ENCODE measurements at places on chromosomes 11 and 22.

DNA sequence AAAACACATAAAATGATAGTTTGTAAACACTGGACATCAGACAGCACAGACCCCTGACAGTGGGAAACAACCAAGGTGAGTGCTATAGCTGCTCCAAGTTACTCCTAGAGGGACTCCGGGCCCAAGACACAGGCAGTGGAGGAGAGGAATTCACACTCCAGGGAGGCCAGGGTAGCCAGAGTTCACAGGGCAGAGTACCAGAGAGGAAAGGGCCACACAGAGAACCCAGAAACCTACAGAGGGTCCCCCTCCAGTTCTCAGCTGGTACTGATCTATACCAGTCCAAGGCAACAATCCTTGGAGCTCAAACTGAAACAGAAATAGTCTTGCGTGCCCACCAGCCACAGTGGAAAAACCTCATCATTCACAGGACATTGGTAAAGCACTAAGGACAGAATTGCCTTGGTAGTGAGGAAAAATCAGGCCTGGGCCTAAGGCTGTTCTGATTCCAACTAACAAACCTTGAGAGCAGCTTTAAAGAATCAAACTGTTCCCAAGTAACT, 7.6 kb downstream of the VPS37C start:
- DNase-seq = no peak

GRCh38 chr22:44427611-44428470, 70.2 kb downstream of the RTL6 start:
- DNase-seq = peak; percentile 17

- no peak for DNase-seq
Measured at GRCh38 chr11:63698976-63699733, 17.9 kb downstream of the RTN3 start.

DNA sequence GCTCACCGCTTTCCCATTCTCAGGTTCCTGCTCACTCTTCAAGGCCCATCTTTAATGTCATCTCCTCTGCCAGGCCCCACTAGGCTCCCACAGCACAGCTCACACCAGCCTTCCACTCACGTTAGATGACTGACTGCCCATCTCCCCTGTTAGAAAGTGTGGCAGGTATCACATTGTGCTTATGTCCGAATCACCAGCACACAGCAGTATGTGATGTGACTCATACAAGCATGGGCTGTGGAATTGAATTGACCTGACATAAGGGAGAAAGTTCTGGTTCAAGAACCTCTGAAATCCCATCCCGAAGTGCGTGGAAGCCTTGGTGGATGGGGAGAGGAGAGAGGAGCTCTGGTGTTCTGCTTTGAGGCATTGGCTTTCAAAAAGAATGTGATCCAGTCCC, 6.5 kb downstream of the VSTM5 start:
- no peak for DNase-seq

- peak; percentile 59 for DNase-seq
Measured at GRCh38 chr11:46361283-46362155, 14.3 kb downstream of the DGKZ start.

DNA sequence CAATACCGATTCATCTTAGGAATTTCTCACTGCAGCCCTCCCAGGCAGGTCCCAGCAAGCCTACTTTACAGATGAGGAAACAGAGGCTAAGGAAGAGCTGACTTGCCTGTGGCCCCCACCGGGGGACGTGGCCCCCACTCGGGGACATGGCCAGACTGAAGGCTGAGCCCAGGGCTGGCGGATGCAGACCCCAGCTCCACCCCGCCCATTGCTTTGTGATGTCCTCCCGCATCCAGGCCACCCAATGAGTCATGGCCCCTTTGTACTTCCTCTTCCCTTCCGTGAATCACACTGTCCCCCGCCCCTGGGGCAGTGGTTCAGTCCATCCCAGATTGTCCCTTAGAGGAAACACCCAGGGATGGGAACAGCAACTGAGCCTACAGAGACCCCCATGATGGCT, 116.0 kb upstream of the ANO1 start:
- DNase-seq = no peak

DNA sequence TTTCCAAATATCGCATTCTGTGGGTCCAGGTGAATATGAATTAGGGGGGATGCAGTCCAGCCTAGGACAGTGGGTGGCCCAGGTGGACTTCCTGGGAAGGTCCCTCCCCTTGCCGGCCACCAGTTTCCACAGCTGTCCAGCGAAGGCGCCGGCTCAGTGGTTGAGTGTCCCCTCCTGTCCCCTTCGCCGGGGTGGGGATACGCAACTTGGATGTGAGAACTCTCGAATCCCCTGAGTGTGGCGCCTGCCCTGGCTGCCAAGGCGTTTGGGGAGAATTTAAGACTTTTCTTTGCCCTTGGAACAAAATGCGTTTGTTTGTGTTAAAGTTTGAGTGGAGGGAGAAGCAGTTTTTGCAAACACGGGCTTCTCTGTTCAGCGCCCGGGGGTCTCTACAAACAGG, 123.7 kb downstream of the KCNQ1OT1 start:
- DNase-seq = no peak

- no peak for DNase-seq
Measured at GRCh38 chr11:116409238-116409637, 363.5 kb downstream of the BUD13 start.

GRCh38 chr11:79119491-79120284, 321.1 kb downstream of the TENM4 start:
- no peak for DNase-seq

GRCh38 chr11:62169935-62170334, 20.1 kb upstream of the SCGB1D1 start:
- no peak for DNase-seq

- no peak for DNase-seq
Measured at GRCh38 chr22:32733196-32733768, 68.2 kb upstream of the TIMP3 start.

DNA sequence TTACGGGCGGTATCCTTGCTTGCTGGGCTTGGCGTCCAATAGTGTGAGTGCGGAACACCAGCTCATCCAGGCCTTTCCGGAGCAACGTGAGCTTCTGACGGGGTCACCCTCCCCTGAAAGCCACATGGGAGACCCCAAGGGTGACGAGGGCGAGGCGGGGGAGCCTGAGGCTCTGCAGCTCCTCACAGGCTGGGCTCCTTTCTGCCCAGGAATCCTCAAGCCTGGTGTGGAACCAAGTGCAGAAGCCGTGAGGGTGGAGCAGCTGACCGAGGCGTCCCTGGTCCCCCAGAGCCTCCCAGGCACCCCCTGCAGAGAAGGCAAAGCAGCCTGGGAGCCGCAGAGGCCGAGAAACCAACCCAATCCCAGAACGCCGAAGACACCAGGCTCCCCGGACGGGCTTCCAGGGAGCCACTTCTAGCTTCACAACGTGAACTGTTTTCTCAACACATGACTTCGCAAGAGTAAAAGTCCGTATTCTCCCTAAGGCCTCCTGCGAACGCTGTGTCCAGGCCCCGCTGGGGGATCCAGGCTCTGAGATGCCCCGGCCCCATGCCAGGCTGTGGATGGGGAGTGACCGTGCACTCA, 530.3 kb downstream of the BRD1 start:
- no peak for DNase-seq

DNA sequence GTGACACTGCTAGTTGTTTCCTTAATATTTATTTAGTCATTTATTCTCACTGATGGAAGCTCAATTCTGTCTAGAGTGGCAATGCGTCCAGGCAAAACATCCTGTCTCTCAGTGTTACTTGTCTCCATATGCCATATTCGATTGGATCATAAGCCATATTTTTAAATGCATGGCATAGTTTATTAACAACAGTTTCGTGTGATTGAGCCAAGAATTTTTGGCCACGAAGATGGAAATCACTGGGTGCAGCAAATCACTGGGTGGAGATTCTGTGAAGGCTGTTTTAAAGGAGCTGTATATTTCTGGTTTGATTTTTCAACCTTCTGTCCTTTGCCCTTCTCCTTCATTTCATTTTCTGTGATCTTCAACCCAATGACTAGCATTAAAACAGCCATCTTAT, 205.2 kb downstream of the JRKL start:
- DNase-seq = no peak

GRCh38 chr11:123682696-123683410, 28.4 kb upstream of the SCN3B start:
- DNase-seq = no peak

GRCh38 chr11:78253797-78254196, 65.1 kb downstream of the USP35 start:
- no peak for DNase-seq

- DNase-seq = no peak
Measured at GRCh38 chr11:81377418-81377817, 1356.2 kb downstream of the FAM181B start.

GRCh38 chr11:70551351-70552166, 153.2 kb downstream of the CTTN start:
- DNase-seq = peak; percentile 24

GRCh38 chr11:70736937-70737640, 338.8 kb downstream of the CTTN start:
- DNase-seq = no peak

- no peak for DNase-seq
Measured at GRCh38 chr11:20474882-20475517, 87.5 kb downstream of the PRMT3 start.

GRCh38 chr22:43530349-43531201, 118.8 kb downstream of the MPPED1 start:
- DNase-seq = no peak

DNA sequence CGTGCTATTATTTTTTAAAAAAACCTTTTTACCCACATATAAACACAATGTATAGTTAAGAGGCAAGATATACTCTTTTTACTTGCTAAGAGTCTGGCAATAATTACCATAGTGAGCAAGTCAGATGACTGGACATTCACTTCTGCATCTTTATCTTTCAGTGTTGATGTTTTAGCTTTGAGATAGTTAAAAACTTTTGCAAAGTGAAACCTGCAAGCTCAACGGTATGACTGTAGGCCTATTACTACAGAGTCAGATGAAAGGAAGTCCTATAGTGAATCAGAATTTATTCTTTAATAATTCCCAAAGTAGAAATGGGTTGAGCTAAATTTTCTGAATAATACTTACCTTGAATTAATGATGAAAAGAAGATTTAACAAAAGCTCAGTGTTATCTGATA, 236.7 kb upstream of the CCDC90B start:
- no peak for DNase-seq

GRCh38 chr11:46114961-46115360, 6.3 kb downstream of the PHF21A start:
- no peak for DNase-seq

Measured in CD8-positive, alpha-beta memory T cell (primary cell).